ENCODE measurements at places on chromosomes 7 and 10. TPM values are rescaled to one million over a fixed set of nuclear protein-coding genes. Genes with fewer than 3 reads are reported as not detected.

DNA sequence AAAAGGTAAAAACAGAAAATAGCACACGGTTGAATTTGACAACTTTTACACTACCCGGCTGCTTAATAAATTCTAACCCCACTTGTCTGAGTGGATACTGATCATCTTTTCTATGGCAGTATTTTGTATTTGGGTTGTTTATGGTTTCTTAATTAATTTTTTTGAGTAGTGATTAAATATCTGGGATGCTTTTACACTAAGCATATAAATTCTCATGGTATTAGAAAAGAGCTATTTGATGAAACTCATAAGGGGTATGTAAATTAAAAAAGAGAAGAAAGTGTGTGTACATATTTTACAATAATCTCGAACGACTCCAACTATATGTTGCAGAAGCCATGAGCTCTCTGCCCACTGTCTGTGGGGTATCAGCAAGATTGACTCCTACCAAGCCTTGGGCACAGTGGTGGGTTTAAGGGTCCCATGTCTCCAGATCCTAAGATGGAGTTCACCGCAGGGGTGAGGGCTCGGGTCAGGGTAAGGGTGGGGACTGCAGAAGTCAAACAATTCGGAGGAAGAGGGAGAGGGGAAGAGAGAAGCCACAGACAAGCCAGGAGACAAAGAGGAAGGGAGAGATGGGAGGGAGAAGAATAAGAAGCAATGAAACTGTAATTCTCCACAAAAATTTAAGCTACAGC, 7.6 kb upstream of the HOXA13 start:
- no peak for DNase-seq

- DNase-seq, result no peak
These were observed 202.3 kb upstream of the AGR3 start for GRCh38 chr7:17084166-17084475.

DNA sequence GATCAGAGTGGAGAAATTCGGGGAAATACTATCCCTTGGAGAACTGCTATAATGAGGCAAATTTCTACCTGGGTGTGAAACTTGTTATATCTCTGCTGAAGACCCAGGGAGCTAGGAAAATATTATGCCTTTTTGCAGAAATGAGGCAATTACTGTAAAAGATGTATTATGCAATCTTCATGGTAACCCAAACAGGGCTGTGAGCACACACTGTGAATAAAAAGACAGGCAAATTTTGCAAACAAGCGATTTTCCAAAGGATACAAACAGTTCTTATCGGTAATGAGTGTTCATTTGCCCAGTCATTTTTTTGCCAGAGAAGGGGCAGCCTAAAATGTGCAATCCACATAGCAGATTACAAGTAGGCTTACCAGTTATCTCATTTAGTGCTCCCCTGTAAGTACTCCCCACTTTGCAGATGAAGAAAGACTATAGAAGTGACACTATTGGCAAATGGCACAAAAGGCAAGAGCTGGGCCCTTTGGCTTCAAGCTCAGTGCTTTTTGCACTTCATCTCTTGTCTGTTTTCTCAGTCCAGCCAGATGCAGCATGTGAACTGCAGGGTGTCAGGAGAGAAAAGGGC, 205.8 kb downstream of the HECW1 start:
- no peak for DNase-seq

DNA sequence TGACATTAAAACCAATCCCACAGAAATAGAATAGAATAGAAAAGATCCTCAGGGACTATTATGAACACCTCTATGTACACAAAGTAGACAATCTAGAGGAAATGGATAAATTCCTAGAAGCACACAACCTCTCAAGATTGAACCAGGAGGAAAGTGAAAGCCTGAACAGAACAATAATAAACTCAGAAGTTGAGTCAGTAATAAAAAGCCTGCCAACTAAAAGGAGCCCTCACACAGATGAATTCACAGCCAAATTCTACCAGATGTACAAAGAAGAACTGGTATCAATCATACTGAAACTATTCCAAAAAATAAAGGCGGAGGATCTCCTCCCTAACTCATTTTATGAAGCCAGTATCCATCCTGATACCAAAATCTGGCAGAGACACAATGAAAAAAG, 220.3 kb upstream of the HPS1 start:
- no peak for DNase-seq

- no peak for DNase-seq
These were observed 14.6 kb downstream of the ITGB1 start for GRCh38 chr10:32943395-32943794.

GRCh38 chr10:77524281-77524711, 113.3 kb downstream of the KCNMA1 start:
- no peak for DNase-seq

DNA sequence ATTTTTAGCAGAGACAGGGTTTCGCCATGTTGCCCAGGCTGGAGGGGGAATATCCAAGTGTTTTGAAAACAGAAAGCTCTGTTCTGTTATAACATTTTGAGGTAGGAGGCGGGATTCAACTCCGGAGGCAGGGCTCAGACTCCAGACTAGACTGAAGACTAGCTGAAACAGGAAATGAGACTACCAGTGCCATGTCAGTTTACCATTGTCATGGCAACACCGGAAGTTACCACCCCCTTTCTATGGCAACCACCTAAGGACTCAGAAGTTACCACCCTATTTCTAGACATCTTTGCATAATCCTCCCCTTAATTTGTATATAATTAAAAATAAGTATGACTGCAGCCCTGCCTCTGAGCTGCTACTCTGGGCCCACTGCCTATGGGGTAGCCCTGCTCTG, 1069.1 kb upstream of the AUTS2 start:
- DNase-seq, result no peak

GRCh38 chr10:22518167-22518724, 172.9 kb downstream of the SPAG6 start:
- no peak for DNase-seq

DNA sequence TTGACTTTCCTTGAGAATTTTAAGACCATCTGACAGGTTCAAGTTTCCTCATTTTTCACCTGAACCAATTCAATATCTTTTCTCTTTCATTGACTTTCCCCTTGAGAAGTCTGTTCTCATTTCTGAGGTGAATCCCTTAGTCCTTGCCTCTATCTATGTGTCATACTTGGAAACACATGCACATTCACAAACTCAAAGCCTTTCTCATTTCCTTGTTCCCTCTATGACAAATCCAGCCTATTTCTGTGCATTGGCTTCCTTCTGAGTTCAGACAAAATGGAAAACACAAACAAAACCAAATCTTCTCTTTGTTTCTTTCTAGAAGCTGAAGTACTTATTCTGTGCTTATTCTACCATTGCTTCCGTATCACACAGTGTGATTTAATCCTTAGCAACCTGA, 13.8 kb downstream of the PTTG1IP2 start:
- DNase-seq, result no peak

DNA sequence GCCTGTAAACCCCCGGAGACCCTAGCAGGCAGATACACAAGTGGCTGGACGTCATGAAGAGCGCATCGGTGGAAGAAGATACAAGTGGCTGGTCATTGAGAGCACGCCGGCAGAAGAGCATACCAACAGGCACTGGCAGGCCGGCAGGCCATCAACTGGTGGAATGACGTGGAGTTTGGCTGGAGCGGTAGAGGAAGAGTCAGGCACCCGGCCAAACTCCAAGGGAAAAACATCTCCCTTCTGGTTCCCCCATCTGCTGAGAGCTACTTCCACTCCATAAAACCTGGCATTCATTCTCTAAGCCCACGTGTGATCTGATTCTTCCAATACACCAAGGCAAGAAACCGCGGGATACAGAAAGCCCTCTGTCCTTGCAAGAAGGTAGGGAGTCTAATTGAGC, 113.4 kb upstream of the NPSR1 start:
- no peak for DNase-seq

DNA sequence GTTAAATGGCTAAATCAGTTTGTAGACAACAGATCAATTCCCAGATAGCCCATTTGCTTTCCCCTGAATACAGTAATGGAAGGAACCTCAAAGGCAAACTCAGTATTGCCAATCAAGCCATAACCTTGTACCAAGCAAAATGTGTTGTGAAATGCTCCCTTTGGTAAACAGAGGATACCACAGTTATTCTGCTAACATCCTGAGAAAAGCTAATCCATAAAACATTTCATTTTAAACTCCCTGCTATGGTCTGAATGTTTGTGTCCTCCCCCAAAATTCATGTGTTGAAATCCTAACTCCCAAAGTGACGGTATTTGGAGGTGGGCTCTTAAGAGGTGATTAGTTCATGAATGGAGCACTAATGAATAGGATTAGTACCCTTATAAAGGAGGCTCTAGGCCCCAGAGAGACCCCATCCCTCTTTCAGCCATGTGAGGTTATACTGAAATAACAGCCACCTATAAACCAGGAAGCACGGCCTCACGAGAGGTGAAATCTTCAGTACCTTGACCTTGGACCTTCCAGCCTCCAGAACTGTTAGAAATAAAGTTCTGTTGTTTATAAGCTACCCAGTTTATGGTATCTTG, 89.3 kb upstream of the RNF148 start:
- no peak for DNase-seq

GRCh38 chr10:97210543-97210960, 24.8 kb upstream of the SLIT1 start:
- peak; percentile 42 for DNase-seq

DNA sequence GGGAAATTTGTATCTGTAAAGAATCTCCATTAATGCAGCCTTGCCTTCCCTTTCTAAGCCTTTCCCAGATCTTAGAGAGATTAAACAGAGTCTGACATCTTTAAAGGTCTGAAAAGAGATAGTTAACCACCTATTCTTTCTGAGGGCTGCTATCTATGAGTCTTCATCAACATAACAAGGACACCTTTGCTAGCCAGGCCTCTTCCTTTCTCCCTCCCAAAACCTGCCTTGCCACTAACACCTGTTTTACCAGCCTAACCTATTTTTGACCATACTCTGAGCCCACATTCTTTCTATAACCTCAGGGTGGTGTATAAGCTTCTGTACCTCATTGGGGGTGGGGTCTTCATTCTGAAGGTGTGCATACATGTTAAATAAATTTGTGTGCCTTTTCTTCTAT, 217.1 kb downstream of the IPMK start:
- no peak for DNase-seq

GRCh38 chr10:10865303-10865702, 152.4 kb upstream of the CELF2 start:
- DNase-seq, result no peak

DNA sequence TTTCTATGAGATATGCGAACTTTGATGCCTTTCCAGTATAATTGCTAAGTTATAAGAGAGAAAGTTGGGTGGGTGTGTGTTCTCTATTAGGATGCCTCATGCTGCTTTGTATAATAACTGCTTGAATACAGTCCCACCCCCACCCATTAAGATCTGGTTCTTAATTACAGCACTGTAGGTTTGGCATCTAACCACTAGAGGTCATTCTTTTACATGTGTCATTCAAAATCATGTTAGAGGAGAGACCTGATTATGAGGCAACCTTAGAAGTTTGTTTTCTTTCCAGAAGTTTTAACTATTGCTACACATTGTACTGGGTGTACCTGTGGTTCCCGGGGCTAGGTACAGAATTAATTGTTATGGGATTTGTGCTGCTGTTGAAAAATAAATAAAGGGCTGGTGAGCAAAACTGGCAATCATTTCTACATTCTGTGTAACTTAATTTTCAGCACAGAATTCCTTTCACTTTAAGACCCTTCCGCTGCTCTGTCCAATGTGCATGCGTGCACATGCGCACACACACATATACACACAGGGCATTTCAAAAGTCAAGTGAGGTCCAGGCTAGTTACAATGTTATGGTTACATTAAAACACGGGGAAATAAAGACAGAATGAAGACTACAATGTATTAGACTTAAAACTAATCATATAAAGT, 1156.3 kb downstream of the SORCS3 start:
- DNase-seq, result peak; percentile 24

The OPN1SW gene
- 1.3 TPM for polyA plus RNA-seq

The ZSCAN25 gene
- polyA plus RNA-seq, result 22.9 TPM

The GNGT1 gene
- polyA plus RNA-seq, result not detected

The ZNF117 gene
- 35.1 TPM for polyA plus RNA-seq

The LLCFC1 gene
- 0.60 TPM for polyA plus RNA-seq

The EPDR1 gene
- 9.2 TPM for polyA plus RNA-seq

The CALML5 gene
- not detected for polyA plus RNA-seq

The BLOC1S2 gene
- 43.8 TPM for polyA plus RNA-seq

The HERC4 gene
- 37.6 TPM for polyA plus RNA-seq

The CTNNA3 gene
- polyA plus RNA-seq, result 3.9 TPM
